Bronchial epithelial cell (primary cell): ENCODE measurements at places on chromosomes 6 and 20.

- peak; percentile 33 for DNase-seq
Observed at GRCh38 chr6:158783851-158784250, 35.3 kb downstream of the EZR start.

DNA sequence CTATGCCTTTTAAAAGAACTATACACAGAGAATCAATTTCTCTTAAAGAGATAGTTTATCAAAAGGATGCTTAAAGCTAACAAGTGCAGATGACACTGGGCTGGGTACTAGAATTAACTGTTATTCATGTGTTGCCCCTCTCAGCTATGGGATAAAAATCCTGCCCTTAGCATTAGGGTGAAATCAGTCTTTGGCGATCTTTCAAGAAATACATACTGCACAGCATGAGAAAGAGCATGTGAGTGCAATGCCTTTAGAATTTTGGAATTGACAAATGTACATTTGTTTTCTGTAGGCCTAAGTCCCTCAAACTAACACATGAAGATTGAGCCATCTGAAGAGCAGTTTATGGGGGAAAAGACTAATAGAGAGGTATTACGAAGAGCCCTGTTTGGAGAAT, 115.4 kb downstream of the ZFP64 start:
- no peak for DNase-seq

DNA sequence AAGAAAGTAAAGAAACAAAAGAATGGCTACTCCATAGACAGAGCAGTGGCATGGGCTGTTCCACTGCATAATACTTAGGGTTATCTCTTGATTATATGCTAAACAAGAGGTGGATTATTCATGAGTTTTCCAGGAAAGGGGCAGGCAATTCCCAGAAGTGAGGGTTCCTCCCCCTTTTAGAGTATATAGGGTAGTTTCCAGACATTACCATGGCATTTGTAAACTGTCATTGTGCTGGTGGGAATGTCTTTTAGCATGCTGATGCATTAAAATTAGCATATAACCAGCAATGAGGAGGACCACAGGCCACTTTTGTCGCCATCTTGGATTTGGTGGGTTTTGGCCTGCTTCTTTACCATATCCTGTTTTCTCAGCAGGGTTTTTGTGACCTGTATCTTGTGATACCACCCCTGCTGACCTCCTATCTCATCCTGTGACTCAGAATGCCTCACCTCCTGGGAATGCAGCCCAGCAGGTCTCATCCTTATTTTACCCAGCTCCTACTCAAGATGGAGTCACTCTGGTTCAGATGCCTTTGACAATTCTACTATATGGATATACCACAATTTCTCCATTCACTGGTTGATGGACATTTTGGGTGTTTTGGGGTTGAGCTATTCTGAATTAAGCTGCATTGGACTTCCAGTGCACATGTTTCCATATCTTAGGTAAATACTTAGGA, 280.6 kb downstream of the FARS2 start:
- DNase-seq: peak; percentile 92

- no peak for DNase-seq
Observed at GRCh38 chr20:24765316-24766142, 183.5 kb upstream of the CST7 start.

- no peak for DNase-seq
Observed at GRCh38 chr6:159969204-159969912, 476 bp downstream of the IGF2R start.

DNA sequence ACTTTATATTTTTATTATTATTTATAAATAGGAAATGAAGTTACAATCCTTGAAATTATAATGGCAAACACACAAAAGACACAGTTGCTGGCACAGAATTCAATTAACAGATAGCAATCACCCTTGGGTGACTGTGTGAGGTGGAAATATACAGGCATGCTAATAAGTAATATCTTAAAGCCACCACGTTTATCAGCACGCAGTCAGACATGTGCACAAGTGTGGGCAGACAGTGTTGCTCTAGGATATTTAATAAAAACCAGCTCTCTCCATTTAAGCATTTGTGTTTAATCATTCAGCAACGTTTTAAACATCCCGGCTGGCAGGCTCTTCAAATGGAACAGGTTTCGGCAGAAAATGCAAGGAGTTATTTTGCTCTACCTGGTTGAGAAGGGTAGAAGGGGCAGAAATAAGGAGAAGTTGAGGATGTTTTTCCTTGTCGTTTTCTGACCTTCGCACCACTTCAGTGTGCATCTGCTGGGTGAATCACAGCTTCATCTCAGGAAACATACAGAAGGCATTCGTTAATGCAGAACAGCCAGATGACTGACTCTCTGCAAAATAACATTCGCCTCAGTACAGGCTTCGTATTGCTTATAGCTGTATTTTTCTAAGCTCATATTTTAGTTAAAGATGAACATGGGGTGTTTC, 585.1 kb downstream of the QKI start:
- DNase-seq: no peak

- peak; percentile 96 for DNase-seq
Observed at GRCh38 chr6:28212510-28213212, 12.4 kb upstream of the ZSCAN9 start.

- DNase-seq: no peak
Observed at GRCh38 chr6:1984346-1984994, 260.9 kb downstream of the GMDS start.

DNA sequence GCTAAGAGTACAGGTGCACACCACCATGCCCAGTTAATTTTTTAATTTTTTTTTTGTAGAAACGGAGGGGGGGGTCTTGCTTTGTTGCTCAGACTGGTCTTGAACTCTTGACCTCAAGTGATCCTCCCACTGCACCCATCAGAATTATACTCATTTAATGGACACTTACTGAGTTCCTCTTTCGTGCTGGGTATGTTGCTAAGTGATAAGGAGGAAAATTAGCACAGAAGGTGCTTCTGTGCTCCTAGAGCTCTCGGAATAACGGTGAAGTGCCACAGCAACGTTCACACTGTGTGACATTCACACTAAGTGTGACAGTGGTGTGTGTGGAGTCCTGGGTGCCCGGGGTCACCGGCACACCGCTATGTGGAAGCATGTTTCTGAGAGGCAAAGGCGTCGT, 32.1 kb upstream of the BMP6 start:
- no peak for DNase-seq

DNA sequence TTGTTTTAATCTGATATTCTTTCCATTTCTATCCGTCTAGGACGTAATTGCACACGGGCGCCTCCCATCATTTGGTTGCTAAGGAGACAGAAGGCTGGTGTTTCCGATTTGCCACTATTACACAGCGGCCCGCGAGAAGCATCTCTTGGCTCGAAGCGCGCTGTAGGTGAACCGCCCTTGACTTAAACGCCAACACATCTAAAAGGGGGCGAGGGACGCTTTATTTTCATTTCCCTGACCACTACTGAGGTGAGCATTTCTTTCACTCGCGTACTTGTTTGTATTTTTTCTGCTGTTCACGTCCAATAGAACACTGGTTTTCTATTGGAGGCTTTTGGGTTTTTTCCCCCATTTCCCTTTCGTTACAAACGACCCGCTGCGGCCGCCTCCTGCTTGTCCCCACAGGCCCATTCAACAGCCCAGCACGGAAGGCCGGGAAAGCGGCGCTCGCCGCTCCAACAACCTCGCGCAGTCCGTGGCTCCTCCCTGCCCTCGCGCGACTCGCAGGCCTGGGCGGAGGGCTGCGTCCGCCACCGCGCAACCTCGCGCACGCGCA, 505 bp upstream of the WRNIP1 start:
- peak; percentile 63 for DNase-seq

DNA sequence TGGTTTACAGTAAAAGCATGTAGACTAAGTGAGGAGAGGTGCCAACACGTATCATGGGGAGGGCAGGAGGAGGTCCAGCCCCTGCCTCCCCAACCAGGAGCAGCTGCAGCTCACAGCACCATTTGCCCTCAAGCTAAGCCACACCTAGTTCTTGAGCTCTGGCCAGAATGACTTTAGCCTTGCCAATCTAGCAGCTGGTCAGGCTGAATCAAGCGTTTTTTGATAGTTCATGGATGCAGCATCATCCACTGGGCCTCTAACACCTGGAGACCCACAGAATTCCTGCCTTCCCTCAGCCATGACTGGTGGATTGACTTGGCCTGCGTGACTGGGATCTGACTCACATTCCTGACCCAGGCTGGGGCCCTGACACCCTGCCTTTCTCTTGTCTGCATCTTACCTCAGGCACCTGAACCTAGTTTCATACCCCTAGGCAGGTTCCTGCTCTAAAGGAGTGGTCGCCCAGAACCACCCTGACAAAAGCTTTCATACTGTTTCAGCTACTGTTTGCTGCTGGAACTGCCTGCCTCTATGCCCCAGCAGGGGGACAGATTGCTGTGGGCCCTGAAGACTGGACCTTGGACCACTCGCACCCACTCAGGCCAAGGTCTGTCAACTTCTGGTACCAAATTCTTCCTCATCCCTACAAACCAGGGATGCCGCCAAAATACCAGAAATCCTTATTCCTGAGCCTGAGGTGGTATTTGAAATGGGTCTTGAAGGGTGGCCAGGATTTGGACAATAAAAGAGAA, 122.3 kb downstream of the QRSL1 start:
- DNase-seq: peak; percentile 100

DNA sequence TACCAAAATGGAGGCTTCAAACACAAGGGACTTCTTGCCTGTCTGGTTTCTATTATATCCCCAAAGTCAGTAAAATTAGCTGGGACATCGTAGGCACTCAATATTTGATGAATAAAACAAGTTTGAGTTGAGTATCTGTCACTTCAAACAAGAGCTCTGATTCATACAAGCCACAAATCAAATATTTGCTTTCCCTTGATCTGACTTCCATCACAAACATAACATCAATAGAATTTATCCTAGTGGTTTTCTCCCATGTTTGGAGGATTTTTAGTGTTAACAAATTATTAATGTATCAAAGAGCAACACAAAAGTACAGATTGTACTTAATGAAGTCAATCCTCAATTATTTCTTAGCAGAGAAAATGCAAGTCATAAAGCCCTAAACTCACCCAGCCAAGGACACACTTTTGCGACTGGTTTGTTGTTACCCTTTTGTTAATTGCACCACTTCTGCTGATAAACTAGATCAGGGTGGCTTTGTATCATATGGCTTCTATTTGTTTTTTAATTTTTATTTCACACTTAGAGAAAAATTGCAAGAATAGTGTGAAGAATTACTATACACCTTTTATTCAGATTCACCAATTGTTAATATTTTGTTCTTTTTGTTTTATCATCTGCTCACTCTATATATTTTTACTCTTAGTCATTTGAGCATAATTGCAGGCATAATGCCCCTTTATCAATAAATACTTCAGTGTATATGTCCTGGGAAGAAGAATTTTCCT, 117.4 kb upstream of the PRDM1 start:
- peak; percentile 40 for DNase-seq

- DNase-seq: no peak
Observed at GRCh38 chr6:26230351-26230750, 134.6 kb upstream of the BTN3A2 start.

- DNase-seq: no peak
Observed at GRCh38 chr6:157224178-157224950, 99.0 kb downstream of the TMEM242 start.

- no peak for DNase-seq
Observed at GRCh38 chr6:154515826-154516225, 5.3 kb upstream of the CNKSR3 start.

DNA sequence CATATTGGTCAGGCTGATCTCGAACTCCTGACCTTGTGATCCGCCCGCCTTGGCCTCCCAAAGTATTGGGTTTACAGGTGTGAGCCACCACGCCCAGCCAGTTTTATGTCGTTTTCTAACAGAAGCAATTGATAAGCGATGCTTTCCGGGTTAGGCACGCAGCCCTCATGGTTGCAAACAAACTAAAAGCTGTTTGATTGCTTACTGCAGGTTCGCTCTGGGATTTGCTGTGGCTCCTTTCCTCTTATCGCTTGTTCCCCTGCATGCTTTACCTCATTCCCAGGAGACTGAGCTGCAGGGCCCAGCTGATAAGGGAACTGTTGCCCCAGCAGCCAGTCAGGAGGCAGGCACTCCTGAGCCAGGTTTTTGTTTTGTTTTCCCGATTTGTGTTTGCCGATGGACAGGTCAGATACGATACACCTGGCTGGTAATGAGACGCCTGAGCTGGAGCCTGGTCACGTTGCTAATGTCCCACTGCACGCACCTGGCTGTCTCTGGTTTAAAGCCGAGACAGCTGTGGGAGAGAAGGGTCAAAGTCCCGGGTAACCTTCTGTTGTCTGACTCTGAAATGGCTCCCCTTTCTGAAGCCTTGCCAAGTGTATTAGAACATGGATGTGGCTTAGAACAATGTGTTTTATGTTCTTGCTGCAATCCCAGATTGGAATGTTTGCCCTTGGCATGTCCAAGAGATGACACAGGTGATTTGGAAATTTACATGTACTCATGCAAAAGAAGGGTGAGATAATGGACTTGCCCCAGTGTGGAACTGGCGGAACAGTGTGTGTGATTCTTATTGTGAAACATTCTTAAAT, 19.9 kb downstream of the DSP start:
- DNase-seq: peak; percentile 88

- DNase-seq: no peak
Observed at GRCh38 chr20:47183367-47183766, 173.1 kb downstream of the ZMYND8 start.

GRCh38 chr6:144568241-144568640, 283.1 kb downstream of the UTRN start:
- no peak for DNase-seq

DNA sequence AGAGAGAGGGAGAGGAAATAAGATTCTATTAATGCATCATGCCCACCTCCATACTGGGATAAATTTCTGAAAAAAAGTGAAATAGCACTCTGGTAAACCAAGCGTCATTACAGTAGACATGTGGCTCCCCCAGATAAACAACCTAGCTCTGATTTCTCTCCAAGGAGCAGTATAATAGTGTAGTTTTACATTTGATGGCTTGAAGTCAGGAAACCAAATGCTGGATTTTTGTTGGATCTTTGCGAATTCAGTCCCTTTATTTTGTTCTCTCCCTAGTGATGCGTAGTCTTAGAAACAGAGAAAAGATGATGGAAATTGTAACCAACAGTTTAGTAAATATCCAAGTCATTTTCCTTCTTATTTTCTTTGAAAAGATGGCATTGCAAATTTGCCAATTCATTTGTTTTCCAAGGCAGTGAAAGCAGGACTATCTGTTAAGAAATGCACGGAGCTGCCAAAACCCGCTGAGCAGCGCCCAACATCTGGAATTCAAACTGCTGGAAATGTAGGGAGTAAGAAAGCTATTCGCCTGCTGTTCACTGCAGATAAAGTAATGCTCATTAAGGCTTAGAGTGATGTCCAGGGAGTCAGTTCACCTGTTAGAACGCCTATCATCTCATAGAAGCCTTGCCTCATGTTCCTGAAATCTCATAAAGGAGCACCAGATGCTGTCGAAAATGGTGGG, 85.7 kb upstream of the DOK5 start:
- no peak for DNase-seq

GRCh38 chr6:139448051-139448649, 73.7 kb upstream of the CITED2 start:
- peak; percentile 53 for DNase-seq

DNA sequence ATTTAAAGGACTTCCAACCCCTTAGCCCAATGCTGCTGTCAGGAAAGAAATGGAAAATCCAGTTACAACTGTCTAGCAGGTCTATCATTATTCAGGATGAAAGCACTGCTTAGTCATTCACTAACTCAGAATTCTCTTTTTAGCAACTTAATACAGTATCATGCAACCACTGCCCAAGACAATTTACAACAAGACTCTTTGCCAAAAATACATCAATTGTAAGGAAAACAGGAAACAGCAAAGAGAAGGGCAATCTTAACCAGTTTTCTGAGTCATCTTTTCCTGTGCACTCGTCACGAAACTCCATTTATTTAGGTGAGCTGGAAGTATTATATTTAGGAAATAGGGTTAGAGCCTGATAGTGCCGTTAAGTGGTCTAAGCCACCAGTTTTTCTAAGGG, 1197.7 kb upstream of the CITED2 start:
- peak; percentile 92 for DNase-seq

- peak; percentile 85 for DNase-seq
Observed at GRCh38 chr6:24504649-24505586, 10.1 kb downstream of the ALDH5A1 start.
